Hematopoietic multipotent progenitor cell treated with erythropoietin and hydrocortisone succinate and interleukin-3 and kit ligand, for 4 days (in vitro differentiated cells): ENCODE measurements at places on chromosomes 4 and X.

GRCh38 chrX:151552743-151553142, 10.7 kb upstream of the PASD1 start:
- no peak for DNase-seq

DNA sequence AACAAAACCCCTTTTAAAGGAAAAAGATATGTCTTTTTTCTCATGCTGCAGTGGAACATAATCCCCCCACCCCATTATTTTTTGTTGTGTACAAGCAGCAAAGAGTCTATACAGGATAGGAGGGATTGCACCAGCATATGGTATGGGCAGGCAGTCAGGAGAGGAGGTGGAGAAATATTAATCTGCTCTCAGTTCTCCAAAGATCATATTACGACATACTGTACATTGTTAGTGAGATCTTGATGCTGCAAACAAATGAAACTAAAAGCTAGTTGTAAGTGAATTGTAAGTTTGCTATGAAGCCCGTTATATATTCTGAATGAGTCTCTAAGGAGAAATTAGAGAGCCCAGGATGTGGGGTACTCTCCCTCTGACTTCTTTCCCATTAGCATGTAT, 75.3 kb downstream of the RAPGEF2 start:
- peak; percentile 62 for DNase-seq

DNA sequence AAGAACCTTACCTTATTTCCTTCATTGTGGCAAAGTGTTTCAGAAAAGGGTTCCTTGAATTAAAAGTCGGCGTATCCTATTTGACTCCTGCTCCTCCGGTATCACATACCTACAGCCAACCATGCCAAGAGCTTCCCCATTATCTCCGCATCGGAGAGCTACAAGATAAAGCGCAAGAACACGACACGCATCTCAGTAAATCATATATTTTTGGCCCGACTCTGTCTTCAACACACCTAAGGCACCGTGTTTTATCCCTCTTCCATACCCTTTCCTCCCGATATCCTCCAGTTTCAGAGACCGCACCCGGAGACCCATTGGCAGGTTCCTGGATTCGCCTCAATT, 497 bp upstream of the THAP9 start:
- DNase-seq, result peak; percentile 72

DNA sequence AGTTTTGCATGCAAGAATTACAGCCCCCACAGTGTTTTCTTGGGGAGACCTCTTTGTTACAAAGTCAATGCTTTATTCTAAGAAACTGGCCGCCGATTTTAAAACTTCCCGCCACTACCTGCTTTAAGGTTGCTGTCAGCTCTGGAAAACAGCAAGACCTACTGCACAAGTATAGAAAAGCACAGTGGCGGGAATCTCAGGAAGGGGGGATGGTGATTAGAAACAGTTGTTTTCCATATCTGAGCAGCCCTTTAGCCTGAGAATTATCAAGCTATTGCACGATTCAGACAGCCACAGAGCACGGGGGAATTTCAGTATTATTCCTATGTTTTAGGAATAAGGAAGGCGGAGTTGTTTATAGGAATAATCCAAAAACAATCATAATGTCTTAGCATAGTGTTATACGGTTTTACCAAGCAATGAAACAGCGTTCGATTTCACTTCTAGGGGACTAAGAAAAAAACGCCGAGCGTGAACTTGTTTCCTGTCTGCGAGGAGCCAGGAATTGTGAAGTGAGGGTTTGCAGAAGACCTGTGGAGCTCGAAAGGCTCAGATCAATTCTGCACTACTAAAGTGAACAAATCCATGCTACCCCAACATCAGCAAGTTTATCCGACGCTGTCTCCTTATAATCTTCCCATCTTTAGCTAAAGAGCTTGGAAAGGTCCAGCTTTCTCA, 81.3 kb downstream of the HMGN5 start:
- peak; percentile 26 for DNase-seq

GRCh38 chr4:102525097-102525496, 23.9 kb downstream of the NFKB1 start:
- DNase-seq, result peak; percentile 82

GRCh38 chr4:76950052-76950955, 752 bp downstream of the SEPTIN11 start:
- DNase-seq, result peak; percentile 80

- no peak for DNase-seq
These were observed 174.7 kb upstream of the RPL34 start for GRCh38 chr4:108445716-108446115.

- peak; percentile 32 for DNase-seq
These were observed 115.7 kb upstream of the TEX13C start for GRCh38 chrX:125203737-125204578.

- no peak for DNase-seq
These were observed 27.9 kb downstream of the SLAIN2 start for GRCh38 chr4:48369248-48369647.

DNA sequence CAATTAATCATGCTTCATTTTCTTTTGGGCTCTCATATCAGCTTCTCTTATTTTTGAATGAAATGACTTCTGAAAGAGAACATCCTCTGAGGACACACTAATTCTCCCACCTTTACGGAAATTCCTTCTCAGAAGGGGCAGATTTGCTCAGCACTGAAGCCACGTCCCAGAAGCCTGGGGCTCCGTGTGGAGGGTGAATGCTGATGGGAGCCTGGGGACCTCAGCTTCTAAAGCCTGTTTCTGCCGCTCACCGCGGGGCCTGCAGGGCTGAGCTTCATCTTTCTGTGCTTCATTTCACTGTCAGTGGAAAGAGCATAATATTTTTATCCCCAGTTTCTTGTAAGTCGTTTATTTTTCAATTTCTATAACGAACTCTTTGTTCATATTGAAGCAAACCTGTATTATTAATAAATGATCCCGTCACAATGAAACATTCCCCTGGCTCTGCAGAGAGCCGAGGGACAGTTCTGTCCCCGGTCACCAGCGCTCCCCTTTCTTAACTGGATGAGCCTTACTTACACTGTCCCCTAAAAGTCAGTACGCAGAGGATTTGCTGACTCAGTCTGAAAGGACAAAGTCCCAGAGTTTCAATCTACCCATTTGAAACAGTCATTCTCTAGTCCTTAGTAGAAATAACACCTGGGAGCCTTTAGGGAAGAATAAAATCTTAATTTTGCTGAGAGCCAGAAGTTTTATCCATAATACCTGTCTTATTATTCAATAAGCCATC, 364.6 kb upstream of the FAT1 start:
- DNase-seq, result no peak

- DNase-seq, result peak; percentile 15
These were observed at the start of gene EMCN for GRCh38 chr4:100517864-100518341. Gene EMCN (minus strand): TSS chr4:100518022. CDS start chr4:100517914, 108 bp downstream.

GRCh38 chr4:141352909-141353525, 132.3 kb downstream of the ZNF330 start:
- peak; percentile 84 for DNase-seq

DNA sequence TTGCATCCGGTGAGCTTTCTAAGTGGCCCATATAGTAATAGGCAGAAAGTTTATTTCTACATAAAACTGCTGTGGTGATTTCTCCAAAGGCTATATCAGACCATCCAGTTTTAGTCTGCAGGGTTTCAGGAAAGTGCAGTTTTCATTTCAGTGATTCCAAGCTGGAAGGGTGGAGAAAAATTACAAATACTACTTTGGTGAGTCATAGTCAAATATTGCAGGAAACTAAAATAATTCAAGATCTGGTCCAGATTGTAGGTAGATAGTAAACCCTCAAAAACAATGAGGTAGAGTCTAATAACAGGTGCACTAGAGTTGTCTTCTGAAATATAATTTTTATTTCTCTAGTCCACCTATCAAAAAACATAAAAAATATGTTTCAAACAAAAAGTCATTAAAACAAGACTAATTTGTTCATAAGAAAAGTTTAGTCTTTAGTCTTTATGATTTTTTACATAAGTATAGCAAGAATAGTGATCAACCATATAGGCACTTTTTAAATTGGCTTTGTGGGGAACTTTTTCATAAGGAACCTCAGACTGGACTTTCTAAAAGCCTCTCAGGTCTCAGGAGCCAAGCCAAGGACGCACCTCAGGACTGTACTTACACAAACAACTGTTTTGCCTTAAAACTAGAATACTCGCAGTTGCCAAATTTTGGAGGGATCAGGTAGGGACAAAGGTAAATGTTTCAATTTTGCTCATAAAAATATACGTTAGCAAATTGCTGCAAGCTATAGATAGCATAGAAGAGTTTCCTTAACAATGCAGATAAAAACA, 101.8 kb upstream of the TLR3 start:
- DNase-seq, result no peak

DNA sequence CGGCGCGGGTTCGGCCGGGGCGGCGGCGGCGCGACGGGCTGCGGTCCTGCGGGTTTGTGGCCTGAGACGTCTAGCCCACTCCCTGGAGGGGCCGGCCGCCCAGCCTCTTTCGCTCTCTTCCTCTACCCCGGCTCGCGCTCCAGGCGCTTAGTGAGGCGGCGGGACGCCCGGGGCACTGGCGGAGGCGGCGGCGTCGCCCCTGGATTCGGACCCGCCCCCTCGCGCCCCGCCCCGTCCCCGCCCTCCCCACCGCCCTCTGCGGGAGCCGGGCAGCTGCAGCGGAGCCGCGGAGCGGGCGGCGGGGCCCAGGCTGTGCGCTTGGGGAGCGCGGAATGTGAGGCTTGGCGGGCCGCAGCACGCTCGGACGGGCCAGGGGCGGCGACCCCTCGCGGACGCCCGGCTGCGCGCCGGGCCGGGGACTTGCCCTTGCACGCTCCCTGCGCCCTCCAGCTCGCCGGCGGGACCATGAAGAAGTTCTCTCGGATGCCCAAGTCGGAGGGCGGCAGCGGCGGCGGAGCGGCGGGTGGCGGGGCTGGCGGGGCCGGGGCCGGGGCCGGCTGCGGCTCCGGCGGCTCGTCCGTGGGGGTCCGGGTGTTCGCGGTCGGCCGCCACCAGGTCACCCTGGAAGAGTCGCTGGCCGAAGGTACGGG, at the start of gene BMP2K:
Gene BMP2K (plus strand): TSS at position 272 of the 650 bp plus-strand sequence. CDS start 194 bp downstream, at position 466.
- DNase-seq, result peak; percentile 93

DNA sequence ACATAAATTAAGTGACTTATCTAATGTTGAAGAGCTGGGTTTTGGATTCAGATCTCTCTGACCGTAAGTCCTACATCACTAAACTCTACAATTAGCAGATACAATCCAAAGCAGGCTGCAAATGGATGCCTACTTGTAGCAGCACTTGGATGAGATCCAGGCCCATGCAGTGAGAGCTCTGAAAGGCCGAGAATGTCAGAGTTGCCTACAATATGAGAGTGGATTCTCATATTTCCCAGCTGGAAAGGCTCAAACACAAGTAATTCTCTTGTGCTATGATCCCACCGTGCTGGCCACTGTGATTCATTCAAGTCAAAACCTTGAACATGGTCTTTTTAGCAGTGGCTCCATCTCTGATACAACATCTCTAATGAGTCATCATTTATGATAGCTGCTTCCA, 125.4 kb upstream of the CHRDL1 start:
- no peak for DNase-seq

GRCh38 chrX:31331928-31332327, 260.1 kb upstream of the FTHL17 start:
- DNase-seq, result peak; percentile 0

- no peak for DNase-seq
These were observed 14.4 kb upstream of the MAOA start for GRCh38 chrX:43641691-43642090.

GRCh38 chr4:138696771-138697170, 318.8 kb upstream of the NOCT start:
- DNase-seq, result no peak

DNA sequence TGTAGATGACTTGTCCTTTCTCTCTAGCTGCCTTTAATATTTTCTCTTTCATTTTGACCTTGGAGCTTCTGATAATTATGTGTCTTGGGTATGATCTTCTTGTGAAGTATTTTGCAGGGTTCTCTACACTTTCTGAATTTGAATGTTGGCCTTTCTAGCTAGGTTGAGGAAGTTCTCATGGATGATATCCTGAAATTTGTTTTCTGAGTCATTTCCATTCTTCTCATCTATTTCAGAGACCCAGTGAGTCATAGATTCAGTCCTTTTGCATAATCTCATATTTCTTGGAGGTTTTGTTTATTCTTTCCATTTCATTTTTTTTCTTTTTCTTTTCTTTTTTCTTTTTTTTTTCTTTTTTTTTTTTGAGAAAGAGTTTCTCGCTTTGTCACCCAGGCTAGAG, 585.7 kb upstream of the PABPC4L start:
- no peak for DNase-seq

DNA sequence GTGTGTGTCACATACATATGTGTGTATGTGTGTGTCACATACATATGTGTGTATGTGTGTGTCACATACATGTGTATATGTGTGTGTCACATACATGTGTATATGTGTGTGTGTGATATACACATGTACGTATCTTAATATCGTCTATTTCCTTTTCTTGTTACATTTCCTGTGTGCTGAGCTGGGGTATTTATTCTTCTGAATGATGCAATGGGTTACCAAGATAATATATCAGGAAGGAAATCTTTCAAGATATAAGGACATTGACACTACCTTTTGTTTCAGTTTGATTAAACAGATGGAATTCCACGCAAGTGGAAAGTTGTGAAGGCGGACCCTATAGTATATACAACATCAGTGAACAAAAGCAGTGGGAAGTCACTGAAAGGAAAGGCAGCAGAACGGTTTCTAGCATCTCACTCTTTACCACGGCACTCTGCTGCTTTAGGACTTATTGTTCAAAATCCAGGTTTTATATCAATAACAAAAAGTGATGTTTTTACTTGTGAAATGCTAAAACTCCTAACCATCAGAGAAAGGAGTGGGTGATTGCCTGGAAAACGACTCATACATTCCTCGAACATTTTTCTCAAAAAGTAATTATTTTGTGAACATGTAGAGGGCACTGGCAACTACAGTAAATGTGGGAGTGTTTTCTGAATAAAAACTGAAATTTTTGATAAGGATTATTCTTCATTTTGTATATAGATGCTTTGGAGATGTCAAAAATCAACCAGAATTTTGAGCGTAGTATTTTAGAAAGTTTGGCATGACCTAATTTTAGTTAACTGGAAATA, 43.1 kb upstream of the IL21 start:
- DNase-seq, result peak; percentile 1

DNA sequence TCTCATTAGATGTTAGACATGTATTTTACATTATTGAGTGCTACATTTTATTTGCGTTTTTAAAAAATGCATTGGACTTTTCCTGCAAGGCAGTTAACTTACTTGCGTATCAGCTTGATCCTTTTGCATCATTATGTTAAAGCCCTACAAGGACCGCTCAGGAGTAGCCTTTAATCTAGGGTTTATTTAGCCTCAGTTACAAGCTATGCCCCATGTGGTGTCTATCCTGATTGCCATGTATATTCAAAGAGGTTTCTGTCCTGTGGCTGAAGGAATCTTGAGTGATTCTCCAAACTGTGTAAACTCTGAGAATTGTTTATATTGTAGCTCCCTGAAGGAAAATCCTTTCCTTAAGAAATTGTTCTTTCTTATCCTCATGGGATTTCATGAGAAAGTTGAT, 821.8 kb upstream of the AGA start:
- no peak for DNase-seq

GRCh38 chr4:78346222-78346621, 205.3 kb upstream of the ANXA3 start:
- peak; percentile 10 for DNase-seq
